Ureter (tissue), 1 donor: ENCODE measurements at places on chromosomes 3 and 15.

GRCh38 chr3:169286992-169287391 is 376.5 kb downstream of the MECOM start:
- DNase-seq: no peak

GRCh38 chr3:132554437-132554836 is 42.6 kb upstream of the ACKR4 start:
- no peak for DNase-seq

GRCh38 chr3:157130467-157131251 is 29.3 kb downstream of the CCNL1 start:
- no peak for DNase-seq

GRCh38 chr15:63879211-63879610 is 45.5 kb upstream of the HERC1 start:
- DNase-seq: no peak

GRCh38 chr3:178028933-178029332 is 507.3 kb upstream of the KCNMB2 start:
- DNase-seq: no peak

- no peak for DNase-seq
Observed at GRCh38 chr3:197880491-197881269, 69.3 kb upstream of the RPL35A start.
